ENCODE measurements at places on chromosomes 2 and 18.

DNA sequence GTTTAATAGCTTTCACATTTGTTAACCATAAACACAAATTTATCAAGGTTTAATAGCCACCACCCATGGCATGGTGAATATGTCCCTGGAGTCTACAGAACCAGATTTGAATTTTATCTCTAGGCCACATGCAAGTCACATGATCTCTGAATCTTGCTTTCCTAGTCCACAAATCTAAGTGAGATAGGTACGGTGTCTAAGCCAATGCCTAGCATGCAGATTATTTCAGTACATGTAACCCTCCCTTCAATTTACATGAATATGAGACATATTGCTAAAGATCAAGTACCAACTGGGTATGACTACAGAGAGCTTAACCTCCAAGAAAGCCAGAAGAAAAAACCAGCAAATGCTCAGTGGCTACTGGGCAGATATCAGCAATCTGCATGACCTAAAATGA, 10.0 kb downstream of the ZNF24 start:
- no peak for DNase-seq

DNA sequence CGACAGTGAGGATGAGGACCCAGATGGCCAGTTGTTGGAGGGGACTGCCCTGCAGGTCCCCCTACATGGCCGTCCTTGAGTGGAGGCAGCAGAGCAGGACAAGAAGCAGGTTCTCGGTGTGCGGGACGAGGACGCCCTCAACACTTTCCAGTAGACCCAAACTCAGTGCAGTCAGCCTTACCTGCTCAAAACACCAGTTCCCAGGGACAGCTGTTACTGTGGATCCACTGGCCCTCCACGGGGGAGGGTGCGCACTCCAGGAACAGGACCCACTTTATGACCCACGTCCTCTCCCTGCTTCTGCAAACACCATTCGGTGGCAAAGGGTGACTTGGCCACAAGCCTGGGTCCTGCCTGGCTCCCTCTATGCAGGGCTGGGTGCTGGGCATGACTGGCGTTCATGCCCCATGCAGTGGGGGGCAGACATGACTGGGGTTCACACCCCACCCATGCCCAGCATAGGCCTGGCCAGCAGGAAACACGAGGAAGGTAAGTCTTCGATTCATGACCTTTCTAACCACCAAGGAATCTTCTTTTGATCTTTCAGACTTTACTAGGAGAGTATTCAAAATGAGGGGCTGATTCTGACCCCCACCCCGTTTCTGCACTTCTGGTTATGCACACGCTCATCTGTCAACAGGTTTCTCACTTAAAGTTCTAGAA, 233.7 kb downstream of the HDAC4 start:
- no peak for DNase-seq

DNA sequence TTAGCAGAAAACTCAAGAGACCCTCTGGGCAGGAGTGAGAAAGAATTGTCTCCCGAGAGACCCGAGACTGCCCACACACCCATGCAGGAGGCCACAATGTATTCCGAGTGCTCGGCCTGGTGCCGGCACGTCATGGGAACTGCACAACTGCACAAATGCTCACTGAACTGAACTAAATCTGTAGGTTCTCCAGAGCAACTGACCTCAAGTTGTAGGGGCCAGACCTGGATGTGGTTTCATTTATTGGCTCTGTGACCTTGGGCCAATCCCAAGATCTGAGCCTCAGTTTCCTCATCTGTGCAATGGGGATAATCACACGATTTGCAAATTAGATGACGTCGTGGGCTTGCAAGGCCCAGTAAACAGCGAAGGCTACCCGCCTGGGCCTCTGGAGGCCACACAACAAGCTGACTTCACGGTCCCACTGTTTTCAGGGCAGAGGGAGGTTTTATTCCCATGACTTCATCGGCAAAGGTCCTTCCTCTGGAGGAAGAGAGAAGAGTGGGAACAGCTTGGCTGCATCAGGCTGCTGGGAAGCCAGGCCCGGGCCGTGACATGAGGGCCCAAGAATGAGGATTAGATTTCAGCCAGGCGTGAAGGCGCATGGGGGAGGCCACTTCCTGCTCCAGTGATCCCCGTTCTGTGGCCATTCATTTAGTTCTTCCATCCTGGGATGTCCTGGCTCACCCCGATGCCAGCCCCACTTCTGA, 3.6 kb upstream of the ERFE start:
- no peak for DNase-seq

GRCh38 chr2:203681978-203682377, 24.5 kb upstream of the CD28 start:
- DNase-seq: peak; percentile 2

DNA sequence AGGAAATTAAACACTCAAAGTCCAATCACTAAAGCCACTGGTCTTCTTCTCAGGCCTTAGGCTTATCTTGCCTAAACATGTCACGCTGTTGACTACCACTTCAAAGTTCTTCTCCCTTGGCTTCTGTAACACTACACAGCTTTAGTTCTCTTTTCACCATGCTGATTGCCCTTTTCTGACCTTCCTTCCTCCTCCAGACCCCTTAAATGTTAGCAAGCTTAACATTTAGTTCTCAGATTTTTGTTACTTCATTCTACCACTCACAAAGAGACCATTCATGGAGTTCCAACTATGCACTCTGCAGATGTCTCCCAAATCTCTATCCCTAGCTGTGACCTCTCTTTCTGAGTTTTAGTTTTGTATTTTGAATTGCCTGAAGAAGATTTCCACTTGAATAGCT, 64.4 kb downstream of the TTC21B start:
- no peak for DNase-seq

GRCh38 chr2:216107760-216108159, 1.4 kb upstream of the XRCC5 start:
- no peak for DNase-seq
